ENCODE measurements at places on chromosomes 5 and 9. TPM values are rescaled to one million over a fixed set of nuclear protein-coding genes. Genes with fewer than 3 reads are reported as not detected.
A peak's percentile ranks its signal among the peaks of the same experiment; 100 is the strongest.

DNA sequence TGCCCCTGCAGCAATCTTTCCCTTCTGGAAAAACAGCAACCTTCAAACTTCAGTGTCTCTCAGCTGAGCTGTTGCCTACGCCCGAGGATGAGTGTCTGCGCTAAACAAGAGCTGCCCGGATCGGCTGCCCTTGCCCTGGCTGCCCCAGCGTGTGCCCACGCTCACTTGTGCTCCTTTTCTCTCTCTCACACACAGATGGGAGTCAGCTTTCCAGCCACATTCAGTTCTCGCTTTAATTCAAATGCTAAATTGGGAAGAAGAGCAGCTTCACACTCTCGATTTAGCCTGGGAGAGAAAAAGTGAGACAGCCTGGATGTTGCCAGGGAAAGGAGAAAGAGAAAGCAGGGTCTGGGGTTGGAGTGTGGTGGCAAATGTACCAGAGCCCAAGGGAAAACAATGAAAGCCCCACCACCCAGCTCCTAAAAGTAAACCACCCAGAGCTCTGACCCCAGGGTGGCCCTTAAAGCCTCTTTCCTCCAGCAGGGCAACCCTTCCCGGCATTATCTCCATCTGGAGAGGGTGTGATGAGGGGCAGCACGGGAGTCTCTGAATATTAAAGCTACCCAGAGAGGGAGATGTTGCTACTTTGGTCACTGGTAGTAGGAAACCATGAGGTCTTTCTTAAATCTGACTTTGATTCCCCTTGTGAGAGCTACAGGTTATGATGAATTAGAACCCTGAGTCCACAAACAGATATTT, 9.9 kb upstream of the EGR1 start:
- no peak for DNase-seq

DNA sequence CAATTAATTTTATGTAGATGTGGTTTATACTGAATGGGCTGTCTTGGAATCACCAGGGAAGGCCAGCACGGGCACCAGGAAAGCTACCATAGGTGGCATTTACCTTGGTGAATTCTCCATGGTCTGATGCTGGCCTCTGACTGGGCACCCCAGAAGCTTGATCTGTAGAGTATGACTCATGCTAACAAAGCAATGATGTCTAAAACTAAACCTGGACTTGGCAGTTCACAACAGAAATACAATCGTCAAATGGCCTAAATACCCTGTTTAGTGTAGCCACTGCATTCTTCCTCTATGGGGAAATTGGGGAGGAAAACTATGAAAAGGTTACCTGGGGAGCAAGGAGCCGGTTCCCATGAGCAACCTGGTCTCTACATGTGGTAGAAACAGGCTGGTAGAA, 98.0 kb downstream of the ATPSCKMT start:
- DNase-seq = no peak

GRCh38 chr9:132381966-132382541, 24.6 kb downstream of the TTF1 start:
- no peak for DNase-seq

DNA sequence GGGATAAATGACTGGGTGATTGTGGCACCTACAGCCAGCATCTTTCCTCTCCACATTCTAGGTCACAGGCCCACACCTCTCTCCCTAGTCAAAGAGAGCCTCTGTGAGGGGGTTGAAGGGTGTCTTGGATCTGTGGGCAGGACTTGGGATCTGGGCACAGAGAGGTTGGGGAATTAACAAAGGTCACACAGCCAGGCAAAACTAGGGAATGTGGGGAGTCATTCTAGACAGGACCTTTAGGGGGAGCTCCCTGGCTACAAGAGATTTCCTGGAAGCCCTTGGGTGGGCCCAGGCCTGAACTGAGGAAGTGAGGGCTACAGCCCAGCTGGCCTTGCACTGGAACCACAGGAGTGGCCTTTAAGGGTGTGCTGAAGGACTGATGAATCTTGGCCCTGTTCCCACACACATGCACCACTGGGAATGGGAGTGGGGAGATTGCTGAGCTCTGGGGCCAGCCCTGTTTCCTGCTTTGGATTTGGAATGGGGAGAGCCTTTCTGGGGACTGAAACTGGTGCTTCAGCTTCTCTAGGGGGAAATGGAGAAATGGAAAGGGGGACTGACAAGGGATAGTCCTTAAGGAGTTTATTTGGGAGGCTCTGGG, 12.4 kb upstream of the CXXC5 start:
- peak; percentile 85 for DNase-seq

GRCh38 chr5:142783601-142784341, 13.6 kb downstream of the ARHGAP26 start:
- no peak for DNase-seq

DNA sequence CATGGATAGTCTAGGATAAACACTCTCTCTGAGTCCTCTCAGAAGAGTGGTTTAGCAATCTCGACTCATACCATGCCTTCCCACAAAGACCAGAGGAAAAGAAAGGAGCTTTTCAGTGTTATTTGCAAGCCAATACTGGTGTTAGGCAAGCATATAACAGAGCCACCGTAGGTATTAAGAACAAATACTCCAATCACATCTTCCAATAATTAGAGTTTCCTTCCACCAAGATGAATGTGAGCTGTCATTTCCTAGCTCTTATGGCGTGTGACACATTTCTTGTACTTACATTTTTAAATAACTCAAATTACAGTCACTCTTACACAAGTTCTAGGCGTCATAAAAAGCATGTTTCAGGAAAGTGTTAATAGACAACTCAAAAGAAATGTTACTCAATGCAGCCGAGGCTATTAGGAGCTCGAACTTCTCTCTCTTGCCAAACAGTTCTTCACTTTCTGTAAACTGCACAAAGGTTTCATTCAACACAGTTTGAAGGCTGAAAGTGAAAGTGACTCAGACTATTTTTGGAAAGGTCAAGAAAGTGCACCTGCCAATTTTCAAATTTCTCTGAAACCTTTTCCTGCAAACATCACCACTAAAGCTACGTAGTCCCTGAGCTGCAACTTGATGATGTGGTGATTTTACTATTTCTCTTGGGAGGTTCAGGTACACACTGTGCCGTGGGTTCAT, 153.8 kb downstream of the AUH start:
- peak; percentile 55 for DNase-seq

DNA sequence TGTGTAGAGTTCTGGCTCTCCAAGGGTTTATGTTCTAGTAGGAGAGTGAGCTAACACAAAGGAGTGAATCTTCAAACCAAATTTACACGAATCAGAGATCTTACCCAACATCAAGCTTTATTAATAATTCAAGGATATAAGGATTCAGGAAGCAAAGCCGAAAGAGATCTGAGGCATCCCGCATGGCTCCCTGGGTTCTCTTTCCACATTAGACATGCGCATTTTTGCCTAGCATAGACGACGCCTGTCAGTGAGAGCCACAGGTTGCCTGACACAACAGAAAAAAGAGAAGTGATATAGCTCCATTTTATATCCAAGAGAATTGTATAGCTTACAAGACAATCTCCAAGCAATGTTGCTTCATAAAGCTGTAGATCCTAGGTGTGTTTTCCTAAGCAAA, 52.6 kb downstream of the ESM1 start:
- DNase-seq = no peak

GRCh38 chr5:160158087-160158486, 38.8 kb upstream of the PWWP2A start:
- no peak for DNase-seq

Gene ZNF354C
- total RNA-seq = 4.5 TPM

GRCh38 chr9:5579881-5580280, 49.0 kb upstream of the RIC1 start:
- DNase-seq = no peak

DNA sequence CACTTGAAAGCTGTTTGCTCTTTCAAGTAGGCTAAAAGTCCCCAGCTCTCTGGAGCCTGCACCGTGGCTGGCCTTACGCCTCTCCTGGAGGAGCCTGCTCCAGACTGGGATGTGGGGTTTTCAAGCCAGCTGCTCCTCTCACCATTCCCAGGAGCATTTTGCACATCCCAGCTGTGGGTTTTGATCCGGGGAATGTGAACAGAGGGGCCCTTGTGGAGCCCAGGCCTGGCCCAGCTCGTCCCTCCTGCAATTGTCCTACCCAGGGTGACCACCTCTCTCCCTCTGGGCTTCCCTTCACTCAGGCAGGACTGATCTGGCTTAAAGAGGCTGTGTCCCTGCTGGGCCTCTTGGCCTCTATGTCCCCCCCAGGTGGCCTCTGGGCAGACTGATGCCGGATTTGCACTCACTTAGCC, 32.5 kb upstream of the TIFAB start:
- DNase-seq = no peak

Gene IER5L
- 34.4 TPM for total RNA-seq

DNA sequence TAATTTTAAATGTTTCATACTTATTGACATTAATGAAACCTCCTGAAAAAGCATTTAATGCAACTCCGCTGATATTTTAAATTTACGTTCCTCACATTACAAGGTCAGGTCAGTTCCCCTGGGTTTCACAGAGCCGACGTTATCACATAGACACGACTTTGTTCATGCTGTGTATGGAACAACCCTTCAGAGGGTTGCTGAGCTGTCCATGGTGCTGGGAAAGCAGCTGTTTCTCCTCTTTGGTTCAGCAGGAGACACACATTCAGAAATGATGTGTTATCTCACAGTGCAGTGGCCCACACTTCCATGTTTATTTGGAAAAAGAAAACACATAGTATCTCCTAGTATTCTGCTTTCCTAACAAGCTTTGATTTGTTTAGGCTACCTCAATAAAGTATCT, 53.5 kb downstream of the PPP2R2B start:
- no peak for DNase-seq

GRCh38 chr5:88707216-88707965, 175.6 kb downstream of the MEF2C start:
- no peak for DNase-seq

- DNase-seq = no peak
Measured at GRCh38 chr5:1349246-1349645, 4.3 kb upstream of the CLPTM1L start.

Gene WDR38
- total RNA-seq = not detected

DNA sequence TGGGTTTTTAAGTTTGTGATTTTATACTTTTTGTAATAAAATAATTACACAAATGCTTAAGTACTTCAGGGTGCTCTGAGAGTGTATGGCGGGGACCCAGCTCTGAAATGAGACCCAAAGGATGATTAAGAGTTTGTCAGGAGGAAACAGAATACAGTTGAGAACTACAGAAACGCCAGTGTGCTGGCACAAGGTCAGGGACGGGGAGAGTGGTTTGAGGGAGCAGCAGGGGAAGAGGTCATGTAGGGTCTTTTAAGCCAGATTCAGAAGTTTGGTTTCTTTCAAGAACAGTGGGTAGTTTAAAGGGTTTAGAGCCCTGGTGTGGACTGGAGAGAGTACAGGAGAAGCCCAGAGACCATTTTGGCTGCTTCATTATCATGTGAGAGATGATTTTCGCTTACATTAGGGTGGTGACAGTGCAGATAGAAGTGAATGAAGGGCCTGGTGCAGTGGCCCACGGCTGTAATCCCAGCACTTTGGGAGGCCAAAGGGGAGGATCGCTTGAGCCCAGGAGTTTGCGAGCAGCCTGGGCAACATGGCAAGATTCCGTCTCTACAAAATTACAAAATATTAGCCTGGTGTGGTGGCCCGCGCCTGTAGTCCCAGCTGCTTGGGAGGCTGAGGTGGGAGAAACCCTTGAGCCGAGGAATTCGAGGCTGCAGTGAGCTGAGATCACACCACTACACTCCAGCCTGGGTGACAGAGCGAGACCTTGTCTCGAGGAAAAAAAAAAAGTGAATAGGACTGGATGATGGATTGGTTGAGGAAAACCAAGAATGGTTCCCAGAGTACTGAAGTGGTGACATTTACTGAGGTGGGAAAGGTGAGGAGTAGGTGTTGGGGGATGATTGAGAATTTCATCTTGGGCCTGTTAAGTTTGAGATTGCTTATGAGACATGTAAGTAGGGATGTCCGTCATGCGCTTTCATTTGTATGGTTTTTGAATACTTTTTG, 1.4 kb upstream of the ETF1 start:
- no peak for DNase-seq

GRCh38 chr9:13534006-13534405, 254.5 kb upstream of the MPDZ start:
- DNase-seq = no peak

Gene IFNA1
- total RNA-seq = not detected
